Neural crest cell (in vitro differentiated cells): ENCODE measurements at places on chromosomes 13 and 19.

- DNase-seq, result no peak
Measured at GRCh38 chr13:107730813-107731212, 484.5 kb downstream of the LIG4 start.

- DNase-seq, result no peak
Measured at GRCh38 chr19:16801600-16802013, 27.6 kb upstream of the SIN3B start.

- peak; percentile 59 for DNase-seq
Measured at GRCh38 chr13:19818223-19818842, 35.6 kb upstream of the PSPC1 start.

GRCh38 chr13:113785051-113786010 is 26.3 kb downstream of the TMEM255B start:
- no peak for DNase-seq

- DNase-seq, result no peak
Measured at GRCh38 chr13:26095846-26096610, 44.2 kb upstream of the SHISA2 start.

GRCh38 chr13:100637380-100637779 is 37.2 kb downstream of the TMTC4 start:
- no peak for DNase-seq

DNA sequence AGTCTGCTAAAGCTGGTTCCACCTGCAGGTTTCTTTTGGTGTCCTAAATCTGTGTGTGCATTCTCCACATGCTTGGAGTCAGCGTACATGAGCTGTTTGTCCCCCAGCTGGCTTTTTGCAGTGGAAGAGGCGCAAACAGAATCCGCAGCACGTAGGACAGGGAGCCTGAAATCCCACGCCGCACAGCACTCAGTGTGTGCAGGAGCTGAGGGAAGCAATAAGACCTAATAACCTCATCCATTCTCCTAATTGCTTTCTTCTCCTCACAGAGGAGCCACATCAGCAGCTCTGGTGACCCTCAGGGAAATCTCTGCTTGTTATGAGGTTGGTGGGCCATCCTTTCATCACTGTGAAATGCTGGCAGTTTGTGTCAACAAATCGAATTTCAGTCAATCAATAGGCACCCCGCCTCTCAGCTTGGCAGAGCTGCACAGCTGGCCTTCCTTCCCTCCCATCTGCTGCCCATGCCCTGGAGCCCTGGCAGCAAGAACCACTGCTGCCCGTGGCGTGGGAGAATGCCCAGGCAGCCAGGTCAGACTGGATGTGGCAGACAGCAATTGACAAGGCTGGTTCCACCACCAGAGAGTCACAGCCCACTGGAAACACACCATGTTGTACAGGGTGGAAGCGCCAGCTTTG is 136.7 kb downstream of the ZDHHC20 start:
- DNase-seq, result no peak

- no peak for DNase-seq
Measured at GRCh38 chr19:51090471-51090870, 7.8 kb upstream of the KLK14 start.

DNA sequence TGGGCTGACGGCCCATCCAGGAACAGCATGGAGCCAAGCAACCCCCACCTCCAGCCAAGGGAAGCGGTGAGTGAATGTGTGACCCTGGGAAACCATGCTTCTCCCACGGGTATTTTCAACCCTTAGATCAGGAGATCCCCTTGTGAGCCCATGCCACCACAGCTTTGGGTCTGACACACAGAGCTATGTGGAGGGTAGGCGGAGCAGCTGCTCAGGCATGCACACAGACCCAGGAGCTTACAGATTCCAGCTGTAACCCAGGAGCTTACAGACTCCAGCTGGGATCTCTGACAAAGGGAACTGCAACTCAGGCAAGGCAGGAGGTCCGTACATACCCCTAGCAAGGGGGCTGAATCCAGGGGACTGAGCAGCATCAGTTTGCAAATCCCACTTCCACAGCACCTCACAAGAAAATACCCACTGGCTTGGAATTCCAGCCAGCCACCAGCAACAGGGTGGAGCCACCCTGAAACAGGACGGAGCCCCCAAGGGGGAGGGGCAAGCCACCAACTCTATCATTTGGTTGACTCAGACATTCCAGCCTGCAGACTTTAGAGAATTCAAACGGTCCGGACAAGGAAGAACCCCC is 40.8 kb upstream of the RFXAP start:
- DNase-seq, result no peak

- DNase-seq, result no peak
Measured at GRCh38 chr13:51997641-51998330, 13.5 kb downstream of the ATP7B start.

GRCh38 chr19:38664503-38665211 is 17.2 kb downstream of the ACTN4 start:
- DNase-seq, result no peak
